ENCODE measurements at places on chromosomes 3 and 15. TPM values are rescaled to one million over a fixed set of nuclear protein-coding genes. Genes with fewer than 3 reads are reported as not detected.
A peak's percentile ranks its signal among the peaks of the same experiment; 100 is the strongest.

DNA sequence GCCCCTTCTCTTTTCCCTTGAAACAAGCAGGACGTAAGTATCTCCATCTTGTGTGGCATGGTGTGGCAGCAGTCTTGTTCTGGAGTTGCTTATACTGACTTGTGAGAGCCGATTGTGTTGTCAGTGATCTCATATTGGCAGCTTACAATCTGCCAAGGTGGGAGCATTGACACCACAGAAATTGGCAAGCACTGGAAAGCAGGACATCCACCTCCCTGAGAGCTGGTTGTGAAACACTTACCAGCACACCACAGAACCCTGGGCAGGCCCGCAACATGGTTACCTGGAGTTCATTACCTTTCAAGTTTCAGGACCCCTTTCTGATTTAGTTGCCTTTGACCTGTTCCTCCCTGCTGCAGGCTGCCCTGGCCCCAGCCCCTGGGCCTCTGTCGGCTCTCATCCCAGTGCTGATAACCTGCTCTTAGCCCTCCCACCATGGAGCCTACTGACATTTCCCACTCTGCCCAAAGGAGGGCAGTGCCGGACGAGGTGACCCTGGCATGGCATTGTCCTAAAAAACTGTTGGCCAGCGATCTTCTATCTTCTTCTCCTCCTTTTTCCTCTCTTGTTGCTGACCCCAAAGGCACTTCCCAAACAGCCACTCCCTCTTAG is 10.6 kb upstream of the ATP2B2 start:
- DNase-seq: no peak

GRCh38 chr3:134486577-134487041 is 752 bp downstream of the CEP63 start:
- DNase-seq: no peak

- no peak for DNase-seq
Observed at GRCh38 chr3:108208831-108209230, 13.4 kb downstream of the IFT57 start.

GRCh38 chr3:30741889-30742288 is 135.5 kb downstream of the TGFBR2 start:
- DNase-seq: no peak

DNA sequence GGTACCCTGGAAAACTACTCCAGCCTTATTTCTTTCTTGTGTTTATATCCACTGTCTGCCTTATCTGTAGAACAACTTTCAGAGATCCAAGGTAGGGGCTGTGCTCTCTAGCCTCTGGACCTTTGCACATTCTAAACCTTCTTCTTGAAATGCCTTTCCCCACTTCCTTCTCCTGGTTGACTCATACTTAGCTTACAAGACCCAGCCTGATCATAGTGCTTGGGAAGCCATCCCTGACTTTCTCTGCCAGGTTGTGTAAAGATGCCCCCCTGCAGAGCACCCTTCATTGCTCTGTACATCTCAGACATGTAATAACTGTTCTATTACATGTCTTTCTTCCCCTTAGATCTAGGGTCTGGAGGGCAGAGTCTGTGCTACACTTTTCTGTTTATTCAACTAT is 50.1 kb downstream of the PPM1L start:
- no peak for DNase-seq

GRCh38 chr3:166446986-166447385 is 609.8 kb upstream of the BCHE start:
- no peak for DNase-seq

- no peak for DNase-seq
Observed at GRCh38 chr3:45806072-45806471, 9.7 kb upstream of the SLC6A20 start.

GRCh38 chr15:87118435-87118834 is 1038.8 kb downstream of the AGBL1 start:
- no peak for DNase-seq

- peak; percentile 34 for DNase-seq
Observed at GRCh38 chr15:52527911-52528563, 643 bp downstream of the MYO5A start.

GRCh38 chr15:94028809-94029208 is 202.6 kb upstream of the MCTP2 start:
- no peak for DNase-seq

DNA sequence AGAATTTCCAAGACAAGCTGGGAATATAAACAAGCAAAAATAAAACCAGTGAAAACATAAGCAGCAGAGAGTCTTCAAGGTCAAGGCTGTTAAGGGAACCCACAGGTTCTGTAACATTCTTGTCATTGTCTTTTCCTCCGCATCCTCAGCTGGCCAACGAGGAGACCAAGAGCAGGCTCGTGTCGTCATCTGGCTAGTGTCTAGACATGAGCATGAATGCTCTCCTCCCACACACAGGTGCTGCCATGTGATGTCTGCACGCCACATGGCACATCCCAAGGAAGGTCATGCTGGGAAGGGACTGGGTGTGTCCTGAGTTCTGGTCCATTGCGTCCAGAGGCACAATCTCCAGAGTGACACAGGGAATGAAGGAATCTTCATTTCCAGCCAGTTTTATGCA is 156.2 kb downstream of the POLR2M start:
- DNase-seq: no peak

- DNase-seq: no peak
Observed at GRCh38 chr15:40911141-40911540, 16.9 kb downstream of the VPS18 start.

GRCh38 chr3:23889386-23889785 is 27.4 kb downstream of the NKIRAS1 start:
- DNase-seq: no peak

DNA sequence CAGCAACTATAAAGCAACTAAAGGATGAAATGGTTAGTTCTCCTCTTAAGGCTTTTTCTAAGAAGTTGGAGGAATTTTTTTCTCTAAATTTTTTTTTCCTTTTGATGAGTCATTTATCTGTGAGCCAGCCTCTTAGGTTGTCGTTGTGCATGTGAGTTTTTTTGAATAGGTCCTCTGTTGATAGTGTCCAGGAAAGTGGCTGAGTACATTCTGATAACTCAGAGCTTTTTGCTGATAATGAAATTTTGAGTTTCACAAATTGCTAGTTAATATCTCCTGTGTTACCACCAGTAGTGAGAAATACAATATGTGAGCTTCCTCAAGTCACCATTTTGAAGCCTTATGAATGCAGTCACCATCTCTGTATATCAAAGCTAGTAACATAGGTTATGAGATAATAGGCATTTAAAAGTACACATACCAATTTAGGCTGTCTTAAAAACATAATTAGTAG is 7.1 kb upstream of the LXN start:
- DNase-seq: no peak

DNA sequence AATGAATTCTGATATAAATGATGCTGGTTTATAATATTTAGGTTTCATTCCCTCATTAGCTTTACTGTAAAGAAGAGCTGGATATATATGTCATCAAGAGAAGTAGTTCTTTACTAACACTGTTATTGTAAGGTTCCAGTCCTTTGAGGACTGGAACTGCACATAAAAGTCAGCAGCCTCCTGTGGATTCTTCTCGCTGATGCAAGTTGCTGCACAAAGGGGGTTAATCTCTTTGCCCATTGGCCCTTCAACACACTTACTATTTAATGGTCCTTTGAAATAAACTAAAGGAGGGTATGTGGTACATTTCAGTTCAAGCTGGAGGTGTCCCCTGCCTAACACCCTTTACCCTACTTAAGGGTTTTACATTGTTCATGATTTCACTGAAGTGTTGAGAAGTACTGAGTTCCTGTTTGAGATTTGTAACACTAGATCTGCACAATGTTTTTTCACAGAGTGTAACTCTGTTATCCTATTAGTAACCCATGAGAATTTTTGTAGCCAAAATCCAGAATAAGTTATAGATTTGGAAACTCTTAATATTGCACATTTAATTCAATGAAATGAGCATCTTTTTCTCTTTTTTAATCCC is 43.9 kb downstream of the NR2C2 start:
- no peak for DNase-seq

DNA sequence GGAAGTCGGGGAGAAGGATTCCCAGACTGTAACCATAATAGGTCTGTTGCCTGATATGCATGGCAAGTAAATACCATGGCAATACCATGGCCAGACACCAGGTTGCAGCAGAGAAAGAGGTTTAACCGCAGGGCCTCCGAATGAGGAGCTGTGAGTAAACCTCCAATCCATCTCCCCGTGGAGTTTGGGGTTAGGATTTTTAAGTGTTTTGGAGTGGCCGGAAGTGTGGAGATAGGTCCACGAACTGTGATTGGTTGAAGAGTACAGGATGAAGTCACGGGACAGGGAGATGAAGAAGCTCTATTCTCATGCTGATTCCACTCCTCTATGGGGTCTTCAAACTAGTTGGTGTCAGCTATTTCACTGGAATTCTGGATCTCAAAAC is 127.9 kb downstream of the ST8SIA2 start:
- DNase-seq: peak; percentile 81

- no peak for DNase-seq
Observed at GRCh38 chr15:99508311-99508645, 57.5 kb upstream of the MEF2A start.

DNA sequence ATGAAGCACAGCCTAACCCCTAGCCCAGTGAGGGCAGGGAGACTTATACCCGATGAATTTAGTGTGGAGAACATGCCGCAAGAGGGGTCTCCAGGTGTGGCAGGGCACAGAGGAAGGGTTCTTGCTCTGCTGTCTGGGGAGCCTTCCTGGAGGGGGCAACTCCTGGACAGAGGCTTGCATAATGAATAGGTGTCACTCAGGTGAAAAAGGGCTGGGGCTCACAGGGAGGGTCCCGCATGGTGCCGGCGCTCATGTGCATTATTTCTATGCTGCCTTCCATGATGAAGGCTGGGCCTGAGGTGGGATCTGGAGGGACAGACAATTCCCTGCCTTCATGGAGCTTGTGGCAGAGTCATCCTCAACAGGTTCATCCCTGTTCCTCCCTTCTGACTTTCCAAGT is 51.5 kb downstream of the ITGA11 start:
- DNase-seq: no peak

DNA sequence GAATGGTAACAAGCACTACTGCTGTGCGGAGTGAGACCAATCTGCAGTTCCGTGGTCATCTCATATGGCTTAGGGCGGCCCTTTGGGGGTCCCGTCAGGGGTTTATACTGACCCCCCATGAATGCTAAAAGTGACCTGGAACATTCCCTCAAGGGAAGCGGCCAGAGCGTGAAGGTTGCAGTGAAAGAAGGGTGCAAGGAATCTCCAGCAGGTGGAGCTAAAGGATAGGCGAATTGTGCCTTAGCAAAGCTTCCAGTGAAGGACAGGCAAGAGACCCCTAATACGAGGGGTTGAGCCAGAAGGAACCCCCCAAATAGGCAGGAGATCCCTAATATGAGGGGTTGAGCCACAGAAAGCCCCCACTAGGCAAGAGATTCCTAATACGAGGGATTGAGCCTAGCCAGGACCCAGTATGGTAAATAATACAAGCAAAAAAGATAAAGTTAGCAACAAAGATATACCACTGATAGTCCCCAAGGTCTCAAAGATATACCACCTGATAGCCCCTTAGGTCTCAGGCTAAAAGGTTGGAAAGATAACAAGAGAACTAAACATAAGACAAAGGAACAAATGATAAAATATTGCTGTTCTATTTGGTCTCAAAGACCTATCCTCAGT is 32.8 kb downstream of the ZNF589 start:
- peak; percentile 54 for DNase-seq

- DNase-seq: no peak
Observed at GRCh38 chr15:64828985-64829384, 3.5 kb upstream of the PIF1 start.

- DNase-seq: no peak
Observed at GRCh38 chr3:105811518-105812193, 57.2 kb downstream of the CBLB start.

DNA sequence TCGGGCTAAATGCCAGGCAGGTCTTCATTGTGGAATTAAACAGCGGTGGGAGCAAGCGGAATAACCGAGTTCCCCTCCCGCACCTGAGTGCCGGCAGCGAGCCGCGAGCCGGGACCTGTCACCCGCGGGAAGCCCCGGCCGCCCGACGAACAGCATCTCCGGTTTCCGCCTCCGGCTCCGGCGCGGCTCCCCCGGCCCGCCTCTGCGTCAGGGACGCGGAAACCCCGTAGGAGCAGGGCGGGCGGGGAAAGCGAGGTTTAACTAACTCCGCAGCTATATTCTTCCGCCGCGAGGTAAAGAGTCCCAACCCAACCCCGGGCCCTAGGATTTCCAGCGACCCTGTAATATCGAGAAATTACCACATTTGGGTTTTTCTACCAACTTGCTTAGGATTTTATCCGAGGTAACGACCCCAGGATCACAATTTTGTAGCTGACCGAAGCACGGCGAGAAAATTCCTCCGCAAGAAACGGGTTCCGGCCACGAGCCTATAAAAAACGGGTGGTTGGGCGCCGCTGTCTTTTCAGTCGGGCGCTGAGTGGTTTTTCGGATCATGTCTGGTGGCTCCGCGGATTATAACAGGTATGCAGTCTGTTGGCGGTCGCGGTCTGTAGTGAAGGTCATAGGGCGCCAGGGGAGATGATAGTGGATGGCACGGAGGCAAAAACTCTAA is at the start of gene EIF4A2:
TSS of gene EIF4A2 (plus strand) at position 520 of the 673 bp plus-strand sequence. CDS start at position 554, 34 bp downstream.
- peak; percentile 71 for DNase-seq

DNA sequence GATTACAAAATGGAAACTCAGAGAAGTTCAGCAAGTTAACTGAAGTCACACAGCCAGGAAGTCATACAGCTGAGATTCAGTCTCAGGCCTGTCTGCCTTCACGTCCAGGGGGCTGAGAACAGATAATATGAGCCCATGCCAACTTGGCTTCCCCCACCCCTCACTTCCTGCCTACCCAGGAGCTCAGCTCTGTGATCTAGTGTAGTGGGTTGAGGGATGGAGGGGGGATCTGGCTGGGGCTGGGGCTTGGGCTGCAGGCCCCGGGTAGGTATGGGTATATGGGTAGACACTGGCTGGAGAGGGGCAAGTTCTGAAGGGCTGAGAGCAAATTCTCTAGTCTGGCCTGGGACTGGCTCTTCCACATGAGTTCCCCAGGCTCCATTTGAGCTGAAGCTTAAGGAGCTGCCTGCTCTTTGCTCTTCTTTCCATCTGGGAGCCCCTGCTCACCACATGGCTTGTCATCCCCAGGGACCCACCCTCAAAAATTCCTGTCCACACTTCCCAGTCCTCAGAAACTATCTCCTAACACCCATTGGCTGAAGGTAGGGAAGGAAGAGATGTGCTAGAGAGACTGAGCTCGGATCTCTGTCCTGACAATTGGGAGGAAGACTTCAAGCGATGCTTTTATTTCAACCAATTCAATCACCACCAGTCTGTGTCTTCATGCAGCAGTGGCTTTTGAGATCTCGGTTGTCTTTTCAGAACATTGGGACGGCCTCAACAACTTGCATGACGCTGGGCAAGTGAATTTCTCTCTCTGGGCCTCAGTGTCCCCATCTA is 2.0 kb downstream of the RASGRF1 start:
- no peak for DNase-seq

GRCh38 chr15:101531170-101531569 is 41.7 kb upstream of the PCSK6 start:
- no peak for DNase-seq

LRRC34 gene
- not detected for polyA plus RNA-seq

HTR3E gene
- not detected for polyA plus RNA-seq

CACNA2D2 gene
- 0.41 TPM for polyA plus RNA-seq

SLC2A2 gene
- polyA plus RNA-seq: not detected

DLL4 gene
- polyA plus RNA-seq: 0.28 TPM

CCNB2 gene
- polyA plus RNA-seq: 96.4 TPM

MITF gene
- 14.7 TPM for polyA plus RNA-seq

CCR9 gene
- polyA plus RNA-seq: not detected

TCTA gene
- polyA plus RNA-seq: 15.6 TPM

PLA2G4D gene
- not detected for polyA plus RNA-seq

Data from A549 (cell line).